ENCODE measurements at places on chromosomes 7 and 10.

DNA sequence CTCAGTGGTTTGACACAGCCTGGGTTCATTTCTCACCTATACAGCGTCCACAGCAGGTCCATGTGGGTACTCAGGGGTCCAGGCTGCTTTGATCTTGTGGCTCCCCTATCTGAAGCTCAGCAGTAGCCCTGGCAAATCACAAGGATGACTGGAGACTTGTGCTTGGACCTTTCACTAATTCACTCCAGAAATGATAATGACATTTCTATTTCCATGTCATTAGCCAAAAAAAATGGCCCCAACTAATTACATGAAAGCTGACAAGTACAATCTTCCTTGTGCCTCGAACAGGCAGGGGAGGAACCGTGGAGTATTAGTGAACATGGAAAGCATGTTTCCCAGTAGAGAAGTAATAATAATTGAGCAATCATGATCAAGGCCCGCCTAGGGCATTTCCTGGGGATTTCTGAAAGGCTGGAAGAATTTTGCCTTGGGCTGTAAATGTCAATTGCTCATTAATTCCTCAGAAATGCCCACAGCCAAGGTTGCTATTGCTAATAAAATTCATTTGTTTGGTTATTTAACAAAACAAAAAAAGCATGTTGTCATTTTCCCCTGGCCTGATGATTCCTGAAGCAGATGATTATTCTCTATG is 586.1 kb downstream of the SDK1 start:
- no peak for DNase-seq

GRCh38 chr10:132713421-132714095 is 72.4 kb downstream of the NKX6-2 start:
- no peak for DNase-seq

GRCh38 chr7:155835446-155836215 is 23.4 kb upstream of the SHH start:
- no peak for DNase-seq

DNA sequence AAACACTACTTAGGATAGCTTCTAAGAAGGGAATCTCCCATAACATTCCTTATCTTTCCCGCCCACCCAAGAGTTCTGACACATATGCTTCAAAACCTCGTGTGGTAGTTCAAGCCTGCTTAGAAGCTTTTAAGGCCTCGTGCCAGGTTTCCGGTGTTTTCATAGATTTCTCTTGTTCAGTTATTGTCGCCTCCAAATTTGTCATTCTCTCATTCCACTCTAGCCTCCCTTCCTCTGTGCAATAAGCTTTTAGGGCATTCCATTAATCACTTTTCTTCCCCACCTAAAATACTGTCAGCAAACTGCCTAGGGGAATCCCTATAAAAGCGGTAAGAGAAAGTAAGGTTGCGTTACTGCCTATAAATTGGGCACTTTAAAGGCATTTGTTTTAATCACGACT is 718 bp upstream of the BPGM start:
- no peak for DNase-seq

GRCh38 chr7:92231-92674 is 100.1 kb upstream of the FAM20C start:
- DNase-seq = no peak

- DNase-seq = no peak
Observed at GRCh38 chr7:92916770-92917224, 80.4 kb upstream of the CDK6 start.

- DNase-seq = no peak
Observed at GRCh38 chr7:104656467-104656866, 328.1 kb downstream of the LHFPL3 start.

DNA sequence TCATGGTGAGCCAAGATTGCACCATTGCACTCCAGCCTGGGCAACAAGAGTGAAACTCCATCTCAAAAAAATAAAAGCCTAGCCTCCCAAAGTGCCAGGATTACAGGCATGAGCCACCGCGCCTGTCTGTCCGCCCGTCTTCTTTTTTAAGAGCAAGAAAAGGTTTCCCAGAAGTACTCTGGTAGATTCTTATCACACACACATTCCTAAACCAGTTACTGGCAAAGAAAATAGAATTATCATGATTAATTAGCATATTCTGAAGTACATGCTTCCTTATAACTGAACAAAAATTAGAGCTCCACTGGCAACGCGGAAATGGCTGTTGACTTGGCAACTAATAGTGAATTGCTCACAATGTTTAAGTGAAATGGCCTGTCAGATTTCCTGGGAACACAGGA is 87.0 kb downstream of the ADK start:
- peak; percentile 10 for DNase-seq

- DNase-seq = no peak
Observed at GRCh38 chr10:79285315-79286197, 61.7 kb upstream of the PPIF start.

- no peak for DNase-seq
Observed at GRCh38 chr10:101856626-101857025, 13.0 kb upstream of the KCNIP2 start.

- no peak for DNase-seq
Observed at GRCh38 chr10:24241536-24242040, 32.6 kb downstream of the KIAA1217 start.

GRCh38 chr10:92799568-92799967 is 48.8 kb upstream of the EXOC6 start:
- DNase-seq = no peak

GRCh38 chr7:28107960-28108359 is 72.6 kb downstream of the JAZF1 start:
- no peak for DNase-seq

GRCh38 chr7:140261522-140261921 is 84.7 kb upstream of the KDM7A start:
- DNase-seq = no peak

GRCh38 chr7:1260244-1260635 is 27.6 kb downstream of the UNCX start:
- DNase-seq = no peak

Measured in HEK293T (cell line).